Skeletal muscle cell (primary cell): ENCODE measurements at places on chromosomes 3 and 15.

GRCh38 chr3:24365168-24365567 is 129.5 kb downstream of the THRB start:
- peak; percentile 71 for DNase-seq

- no peak for DNase-seq
Observed at GRCh38 chr15:68749793-68750192, 70.9 kb downstream of the ANP32A start.

GRCh38 chr3:65992106-65992505 is 46.6 kb downstream of the MAGI1 start:
- no peak for DNase-seq

- no peak for DNase-seq
Observed at GRCh38 chr3:178967177-178967532, 104.5 kb downstream of the ZMAT3 start.

- DNase-seq, result no peak
Observed at GRCh38 chr3:45180899-45181298, 34.7 kb upstream of the CDCP1 start.

DNA sequence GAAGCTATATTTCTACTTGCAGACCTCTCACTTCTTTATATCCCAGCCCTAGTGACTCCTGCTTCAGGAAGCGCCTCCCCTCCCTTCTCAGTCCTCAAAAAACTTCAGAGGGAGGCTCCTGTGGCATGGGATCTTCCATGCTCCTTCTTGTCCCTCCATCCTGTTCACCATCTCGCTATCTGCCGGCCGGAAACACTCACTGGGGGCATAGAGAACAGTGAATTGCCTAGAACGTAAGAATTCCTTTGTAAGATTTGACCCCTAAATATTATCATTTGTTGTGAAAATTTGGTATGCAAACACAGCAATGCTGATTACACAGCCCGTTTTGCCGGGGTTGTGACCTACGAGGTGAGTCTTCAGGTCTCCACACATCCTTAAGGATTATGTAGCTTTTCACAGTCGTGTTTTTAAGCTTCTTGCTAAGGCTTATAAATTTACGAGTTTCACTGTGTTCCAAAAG is 218.7 kb upstream of the ATP10A start:
- no peak for DNase-seq

GRCh38 chr3:144109944-144110343 is 138.3 kb downstream of the DIPK2A start:
- no peak for DNase-seq

GRCh38 chr15:71630475-71630809 is 179.9 kb upstream of the NR2E3 start:
- no peak for DNase-seq

DNA sequence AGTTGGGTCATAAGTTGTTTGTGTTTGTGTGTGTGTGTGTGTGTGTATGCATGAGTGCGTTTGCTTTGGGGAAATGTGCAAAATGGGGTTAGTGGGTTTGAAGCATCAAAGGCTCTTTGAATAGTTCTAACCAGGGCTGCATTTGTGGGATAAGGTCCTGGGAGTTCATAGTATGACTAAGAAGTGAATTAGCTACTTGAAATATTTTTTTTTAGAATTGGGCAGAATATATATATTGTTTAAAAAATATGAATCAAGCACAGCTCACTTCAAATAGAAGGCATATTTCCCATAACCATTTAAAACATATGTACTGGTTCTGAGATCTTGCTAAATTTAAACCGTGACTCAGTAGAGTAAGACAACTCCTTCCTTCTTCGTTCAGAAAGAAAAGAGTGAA is 43.1 kb downstream of the IGF2BP2 start:
- DNase-seq, result peak; percentile 45

GRCh38 chr15:74270854-74271520 is 34.9 kb downstream of the CCDC33 start:
- no peak for DNase-seq

GRCh38 chr15:40136470-40137302 is 24.2 kb upstream of the BUB1B start:
- DNase-seq, result no peak

- DNase-seq, result no peak
Observed at GRCh38 chr3:53232641-53233377, 23.0 kb downstream of the TKT start.

- no peak for DNase-seq
Observed at GRCh38 chr3:87359826-87360225, 83.4 kb upstream of the POU1F1 start.

DNA sequence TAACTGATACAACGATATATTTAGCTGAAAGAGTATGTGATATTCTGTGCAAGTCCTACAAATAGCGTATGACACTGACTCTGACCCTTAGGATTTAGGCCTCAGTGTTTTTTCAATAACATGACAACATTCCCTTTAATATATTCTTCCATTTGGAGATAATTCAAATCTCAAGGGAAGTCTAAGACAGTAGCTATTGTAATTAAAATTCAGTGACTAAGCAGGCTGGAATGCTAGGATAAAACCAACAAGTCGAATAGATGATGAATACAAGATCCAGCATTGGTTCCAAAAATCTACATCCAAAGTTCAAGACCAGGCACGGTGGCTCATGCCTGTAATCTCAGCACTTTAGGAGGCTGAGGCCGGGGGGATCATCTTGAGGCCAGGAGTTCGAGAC is 56.2 kb downstream of the QTRT2 start:
- no peak for DNase-seq

DNA sequence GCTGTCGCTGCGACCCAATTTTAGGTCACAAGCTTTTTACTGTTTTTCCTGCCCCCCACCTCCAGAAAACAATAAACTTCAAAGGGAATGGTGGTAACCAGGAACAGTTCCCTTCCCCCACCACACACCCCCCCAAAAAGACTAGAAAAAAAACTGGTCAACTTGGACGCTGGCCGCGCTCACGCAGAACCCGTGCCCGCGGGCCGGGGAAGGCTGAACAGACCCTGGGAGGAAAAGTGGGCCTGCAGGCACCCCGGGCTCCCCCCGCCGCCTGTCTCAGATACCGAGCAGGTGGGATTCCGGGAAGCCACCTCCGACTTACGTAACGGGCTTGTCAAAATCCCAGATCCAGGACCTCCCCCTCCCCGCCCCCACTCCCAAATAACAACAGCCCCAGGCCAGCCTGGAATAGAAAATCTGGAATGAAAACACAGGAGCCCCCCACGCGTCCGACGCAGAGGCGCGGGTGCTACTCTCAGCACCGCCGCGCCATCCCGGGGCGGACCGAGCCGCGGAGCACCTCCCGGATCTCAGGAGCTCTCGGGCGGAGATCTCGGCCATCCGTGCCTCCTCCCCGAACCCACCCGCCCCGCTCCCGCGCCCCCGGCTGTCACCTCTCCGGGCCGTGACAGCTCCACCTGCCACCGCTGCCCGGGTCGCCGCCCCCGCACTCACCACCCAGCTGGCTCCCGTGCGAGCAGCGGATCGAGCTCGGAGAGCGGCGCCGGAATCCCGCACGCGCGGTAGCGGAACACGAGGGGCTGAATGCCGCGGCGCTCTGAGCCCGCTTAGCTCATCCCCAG is 557 bp downstream of the DENND4A start:
- DNase-seq, result no peak

GRCh38 chr3:96803870-96804269 is 10.5 kb upstream of the EPHA6 start:
- DNase-seq, result no peak

GRCh38 chr3:110697961-110698360 is 373.7 kb upstream of the NECTIN3 start:
- no peak for DNase-seq

- no peak for DNase-seq
Observed at GRCh38 chr15:42329992-42330391, 29.3 kb upstream of the CAPN3 start.

DNA sequence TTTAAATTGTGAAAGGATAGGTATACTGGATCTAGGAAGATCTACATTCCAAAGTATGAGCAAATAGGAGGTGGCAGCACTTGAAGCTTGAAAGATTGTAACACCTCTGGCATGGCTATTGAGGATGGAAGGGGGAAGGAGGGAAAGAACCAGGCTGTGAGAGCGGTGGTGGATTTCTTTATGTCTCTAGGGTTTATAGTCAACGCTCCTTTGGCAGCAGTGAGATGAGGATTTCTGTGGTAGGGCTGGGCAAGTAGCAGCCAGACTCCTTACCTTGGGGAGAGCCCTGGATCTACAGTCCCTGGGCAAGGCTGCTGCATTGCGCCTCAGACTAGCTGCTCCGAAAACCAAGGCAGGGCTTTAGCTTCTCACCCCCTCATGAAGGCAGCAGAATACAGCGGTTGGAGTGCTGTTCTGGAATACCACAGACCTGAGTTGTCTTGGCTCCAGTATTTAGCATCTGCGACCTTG is 53.2 kb downstream of the MEF2A start:
- DNase-seq, result no peak

- no peak for DNase-seq
Observed at GRCh38 chr15:74489518-74490338, 28.8 kb upstream of the UBL7 start.

- DNase-seq, result no peak
Observed at GRCh38 chr3:36408146-36408545, 27.8 kb downstream of the STAC start.

DNA sequence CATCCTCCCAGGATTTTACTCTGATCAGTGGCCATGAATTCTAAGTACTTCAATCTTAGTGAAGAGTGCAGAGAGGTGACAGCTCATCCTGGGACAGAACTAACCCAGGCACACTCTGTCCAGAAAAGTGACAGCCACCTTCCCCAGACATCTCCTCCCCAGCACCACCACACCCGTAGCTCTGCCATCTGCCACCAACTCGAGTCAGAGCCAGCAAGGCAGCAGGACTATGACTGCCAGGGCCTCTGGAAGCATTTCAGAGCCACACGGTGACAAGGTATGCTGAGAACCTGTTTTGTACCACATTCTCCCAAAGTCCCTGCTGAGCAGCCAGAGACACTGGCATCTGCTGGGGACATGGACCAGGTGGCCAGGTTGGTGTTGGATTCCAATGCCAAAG is 71.0 kb downstream of the NTRK3 start:
- DNase-seq, result no peak

- DNase-seq, result no peak
Observed at GRCh38 chr3:135645541-135645940, 320.0 kb upstream of the PPP2R3A start.

- DNase-seq, result no peak
Observed at GRCh38 chr15:93913871-93914270, 317.5 kb upstream of the MCTP2 start.

- DNase-seq, result no peak
Observed at GRCh38 chr15:38597219-38597800, 32.7 kb upstream of the RASGRP1 start.

DNA sequence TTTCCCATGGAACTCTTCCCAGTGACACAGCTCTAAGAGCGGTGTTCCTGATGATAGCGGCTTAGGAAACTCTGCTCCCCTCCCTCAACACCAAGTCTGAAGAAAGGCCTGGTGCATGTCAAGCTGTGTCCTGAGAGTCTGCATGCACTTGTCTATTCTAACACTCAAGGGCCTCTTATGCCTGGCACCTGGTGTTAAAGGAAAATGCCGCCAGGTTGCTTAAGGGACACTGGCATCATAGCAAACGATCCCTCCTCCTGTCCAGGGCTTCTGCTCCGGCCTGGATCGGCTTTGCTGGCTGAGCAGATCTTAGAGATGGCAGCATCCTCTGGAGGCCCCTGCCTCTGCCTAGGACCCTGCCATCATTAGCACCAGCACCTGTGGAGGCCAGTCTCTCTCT is 121.7 kb downstream of the MEGF11 start:
- no peak for DNase-seq

GRCh38 chr3:40901298-40901697 is 298.0 kb upstream of the CTNNB1 start:
- no peak for DNase-seq

GRCh38 chr3:74387111-74387735 is 227.2 kb downstream of the CNTN3 start:
- no peak for DNase-seq

- DNase-seq, result peak; percentile 81
Observed at GRCh38 chr15:69082021-69082502, 67.6 kb downstream of the NOX5 start.

GRCh38 chr3:141256820-141257219 is 25.2 kb downstream of the PXYLP1 start:
- no peak for DNase-seq

- DNase-seq, result no peak
Observed at GRCh38 chr3:143103652-143104051, 15.9 kb upstream of the CHST2 start.

DNA sequence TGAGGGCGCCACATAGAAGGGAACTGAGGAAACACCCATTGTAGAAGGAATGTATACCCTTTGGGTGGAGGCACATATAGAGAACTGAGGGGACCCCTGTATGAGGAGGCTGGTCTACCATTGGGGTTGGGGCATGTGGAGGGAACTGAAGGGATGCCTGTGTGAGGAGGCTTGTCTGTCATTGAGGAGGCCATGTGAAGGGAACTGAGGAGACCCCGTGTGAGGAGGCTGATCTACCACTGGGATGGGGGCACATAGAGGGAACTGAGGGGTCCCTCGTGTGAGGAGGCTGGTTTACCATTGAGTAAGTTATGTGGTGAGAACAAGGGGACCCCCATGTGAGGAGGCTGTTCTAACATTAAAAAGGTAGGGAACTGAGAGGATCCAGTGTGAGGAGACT is 156.1 kb downstream of the FBLN2 start:
- no peak for DNase-seq

- DNase-seq, result peak; percentile 55
Observed at GRCh38 chr3:40877631-40878463, 321.5 kb upstream of the CTNNB1 start.

GRCh38 chr3:61954097-61954540 is 392.7 kb downstream of the PTPRG start:
- DNase-seq, result peak; percentile 76

DNA sequence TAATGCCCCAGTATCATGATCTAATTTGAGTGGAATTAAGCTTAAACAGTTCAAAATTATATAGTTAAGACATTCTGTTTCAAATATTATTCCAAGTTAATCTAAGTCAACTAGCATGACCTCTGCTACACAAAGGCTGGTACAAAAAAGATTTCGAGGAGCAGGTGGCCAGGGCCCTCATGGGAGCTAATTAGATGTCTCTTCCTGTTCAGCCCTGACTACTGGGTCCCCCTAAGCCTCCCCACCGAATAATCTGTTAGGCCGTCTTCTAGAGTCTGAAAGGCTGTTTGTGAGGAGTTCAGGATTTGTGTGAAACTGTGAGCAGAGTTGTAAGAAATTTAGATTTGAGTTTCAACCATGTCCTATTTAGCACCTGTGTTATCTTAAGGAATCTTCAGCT is 75.4 kb downstream of the PPM1L start:
- DNase-seq, result no peak
